Aorta (tissue), 5 donors: ENCODE measurements at places on chromosomes 16 and 17. TPM values are rescaled to one million over a fixed set of nuclear protein-coding genes. Genes with fewer than 3 reads are reported as not detected.

- DNase-seq, result no peak
Observed at GRCh38 chr16:85314512-85314971, 202.3 kb upstream of the CIBAR2 start.

DNA sequence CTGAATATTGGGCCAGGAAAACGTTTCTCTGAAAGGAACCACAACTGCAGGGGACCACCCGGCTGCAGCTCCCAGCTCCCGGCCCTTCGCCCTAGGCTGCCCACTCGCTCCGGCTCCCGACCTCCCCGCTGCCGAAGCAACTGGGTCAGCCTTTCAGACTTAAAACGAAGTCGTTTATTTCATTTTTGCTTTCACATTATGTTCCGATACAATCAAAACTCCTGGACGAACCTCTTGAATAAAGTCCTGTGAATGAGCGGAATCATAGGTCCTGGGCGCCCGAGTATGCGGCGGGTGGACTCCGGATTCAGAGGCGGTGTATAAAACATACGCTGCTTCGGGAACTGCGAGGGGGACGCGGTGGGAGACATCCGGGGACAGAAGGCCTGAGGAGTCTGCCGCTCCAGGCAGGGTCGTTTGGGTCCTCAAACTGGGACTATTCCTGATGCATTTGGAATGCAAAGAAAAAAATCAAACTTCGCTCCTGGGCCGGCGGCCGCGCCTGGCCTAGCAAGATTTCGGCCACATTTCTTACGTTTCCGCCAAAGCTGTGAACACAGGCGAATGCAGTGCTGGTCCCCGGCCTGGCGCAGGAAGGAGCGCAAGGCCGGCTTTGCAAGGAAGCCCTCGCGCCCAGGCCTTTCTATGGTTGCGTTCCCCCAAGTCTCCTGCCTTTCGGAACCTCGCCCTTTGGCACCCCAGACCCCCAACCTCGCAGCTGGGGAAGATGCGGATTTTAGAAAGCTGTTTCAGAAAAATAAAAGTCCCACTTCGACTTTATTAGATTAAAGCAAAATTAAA lies 3.7 kb downstream of the CBLN1 start:
- no peak for DNase-seq

DNA sequence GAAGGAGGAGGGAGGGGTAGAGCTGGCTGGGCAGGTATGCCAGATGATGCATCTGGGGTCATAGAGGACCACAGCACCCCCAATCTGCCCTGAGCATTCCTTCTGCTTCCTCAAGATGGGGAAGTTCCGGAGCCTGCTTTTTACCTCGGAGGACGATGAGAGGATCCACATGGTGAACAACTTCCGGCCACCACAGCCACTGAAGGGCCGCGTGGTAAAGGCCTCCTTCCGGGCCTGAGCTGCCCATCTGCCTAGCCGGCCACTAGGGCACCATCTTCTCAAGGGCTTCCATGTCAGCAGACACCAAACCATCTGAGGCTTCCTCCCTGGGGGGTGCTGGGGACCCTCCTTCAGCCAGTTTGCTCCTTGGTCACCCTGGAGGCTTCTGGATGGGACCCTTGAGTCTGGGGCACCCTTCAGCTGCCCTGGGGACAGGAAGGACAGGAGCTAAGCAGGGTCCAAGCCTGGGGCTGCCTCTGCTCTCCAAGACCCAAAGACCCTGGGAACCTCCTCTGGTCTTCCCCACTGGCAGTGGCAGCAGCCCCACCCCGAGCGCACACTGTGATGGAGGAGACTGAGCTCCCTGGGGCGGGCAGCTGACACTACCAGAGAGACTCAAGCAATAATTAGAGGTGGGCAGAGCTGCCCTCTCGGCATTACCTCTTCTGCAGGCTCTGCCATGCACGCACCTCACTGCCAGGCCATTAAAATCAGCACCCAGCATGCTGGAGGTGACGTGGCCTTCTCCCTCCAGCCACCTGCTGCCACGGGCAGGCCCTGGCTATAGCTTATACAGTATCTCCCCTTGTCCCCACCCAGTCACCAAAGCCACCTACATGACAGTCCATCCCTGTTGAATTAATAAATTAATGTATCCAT lies 9.3 kb downstream of the CA7 start:
- peak; percentile 45 for DNase-seq

- DNase-seq, result no peak
Observed at GRCh38 chr16:35691057-35691456, 2231.6 kb downstream of the TP53TG3F start.

DNA sequence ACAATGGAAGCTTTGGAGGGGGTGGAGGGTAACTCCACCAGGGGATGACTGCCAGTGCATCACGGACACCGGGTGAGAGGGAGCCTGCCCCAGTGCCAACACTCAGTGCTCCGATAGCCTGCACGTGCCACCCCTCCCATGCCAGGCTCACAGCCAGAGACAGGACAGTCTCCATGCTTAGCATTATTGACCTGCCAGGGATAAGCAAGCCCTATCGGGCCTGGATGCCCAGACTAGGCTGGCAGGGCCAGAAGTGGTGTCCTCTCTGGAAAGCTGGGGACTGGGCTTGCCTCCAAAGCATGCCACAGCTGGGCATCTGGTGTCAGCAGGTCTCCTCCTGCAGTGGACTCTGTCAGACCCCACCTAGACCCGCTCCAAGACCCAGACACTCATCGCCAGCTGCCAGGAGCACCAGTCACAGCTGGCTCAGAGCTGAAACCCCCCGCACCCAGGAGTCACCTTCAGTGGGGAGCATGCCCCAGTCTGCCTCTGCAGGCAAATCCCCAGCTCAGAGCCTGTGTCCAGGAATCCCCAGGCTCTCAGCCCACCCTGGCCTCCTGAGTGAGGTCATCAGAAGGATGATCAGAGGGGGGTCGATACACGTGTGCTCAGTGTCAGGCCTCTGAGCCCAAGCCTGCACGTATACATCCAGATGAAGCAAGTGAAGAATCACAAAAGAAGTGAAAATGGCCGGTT lies 1.8 kb upstream of the RHBDF1 start:
- no peak for DNase-seq

DNA sequence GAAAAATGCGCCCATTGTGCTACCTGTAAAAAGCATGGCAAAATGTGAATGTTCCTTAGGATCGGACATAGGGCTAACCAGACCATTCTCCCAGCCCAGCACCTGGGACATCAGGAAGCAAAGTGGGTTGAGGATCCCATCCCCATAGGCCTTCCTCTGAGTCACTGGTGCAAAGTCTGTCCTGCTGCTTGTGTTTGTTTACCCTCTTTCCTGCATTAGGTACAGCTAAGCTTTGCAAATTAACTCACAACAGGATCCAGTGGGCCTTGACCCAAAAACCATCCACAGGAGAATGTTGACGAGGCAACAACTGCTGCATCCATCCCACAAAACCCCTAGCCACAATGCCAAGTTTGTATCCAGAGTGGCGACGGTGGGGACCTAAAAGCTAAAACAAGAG lies 106.2 kb downstream of the GRIN2A start:
- no peak for DNase-seq

GRCh38 chr17:17672453-17673368 lies 8.5 kb upstream of the RAI1 start:
- DNase-seq, result no peak

DNA sequence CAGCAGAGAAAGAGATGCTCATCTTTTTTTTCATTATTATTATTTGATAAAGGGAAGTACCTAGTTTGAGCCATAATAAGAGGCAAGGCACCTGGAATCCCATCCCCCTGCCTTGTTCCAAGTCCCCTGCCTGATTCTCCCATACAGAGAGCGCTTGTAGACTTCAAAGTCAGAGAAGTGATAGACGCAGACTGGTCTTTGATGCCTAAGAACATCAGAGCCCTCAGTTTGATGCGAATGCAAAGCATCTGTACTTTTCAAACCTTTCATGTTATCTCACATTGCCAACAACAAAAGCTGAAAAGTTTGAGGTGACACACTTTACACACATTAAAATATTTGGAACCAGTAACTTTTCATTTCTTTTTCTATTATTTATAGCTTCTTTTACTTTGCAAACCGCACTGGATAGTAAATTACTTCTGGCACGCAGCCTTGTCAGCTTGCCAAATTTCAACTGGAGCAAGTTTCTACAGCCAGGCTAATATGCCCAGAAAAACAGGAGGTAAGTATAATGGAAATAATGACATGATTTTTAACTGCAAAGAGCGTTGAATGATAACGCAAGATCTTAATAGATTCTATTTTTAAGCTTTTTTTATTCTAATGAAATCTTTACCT lies 5.9 kb upstream of the UTP6 start:
- DNase-seq, result no peak

DNA sequence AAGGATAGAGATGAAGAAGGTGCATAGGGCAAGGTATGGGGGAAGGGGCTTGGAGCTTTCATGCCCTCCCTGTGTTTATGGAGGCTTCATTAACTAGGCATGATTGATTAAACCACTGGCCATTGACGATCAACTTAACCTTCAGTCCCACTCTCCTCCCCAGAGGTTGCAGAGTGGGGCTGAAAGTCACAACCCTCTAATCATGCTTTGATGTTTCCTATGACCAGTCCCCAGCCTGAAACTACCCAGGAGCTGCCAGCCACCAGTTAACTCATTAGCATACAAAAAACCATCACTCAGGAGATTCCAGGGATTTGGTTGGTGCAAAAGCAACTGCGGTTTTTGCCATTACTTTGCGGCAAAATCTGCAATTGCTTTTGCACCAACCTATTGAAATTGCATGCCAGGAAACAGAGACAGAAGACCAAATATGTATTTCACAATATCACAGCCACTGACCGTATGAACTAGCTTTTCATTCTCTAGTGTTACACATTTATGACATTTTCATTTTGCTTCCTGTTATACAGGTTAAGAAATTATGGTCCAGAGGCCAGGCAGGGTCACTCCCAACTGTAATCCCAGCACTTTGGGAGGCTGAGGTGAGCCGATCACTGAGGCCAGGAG lies 5.4 kb downstream of the GFOD2 start:
- no peak for DNase-seq

GRCh38 chr16:58249388-58249779 lies 45.4 kb downstream of the PRSS54 start:
- no peak for DNase-seq

GRCh38 chr17:38926293-38927070 lies 1.1 kb downstream of the LASP1NB start:
- no peak for DNase-seq

- DNase-seq, result no peak
Observed at GRCh38 chr16:66116163-66117002, 250.1 kb upstream of the CDH5 start.

DNA sequence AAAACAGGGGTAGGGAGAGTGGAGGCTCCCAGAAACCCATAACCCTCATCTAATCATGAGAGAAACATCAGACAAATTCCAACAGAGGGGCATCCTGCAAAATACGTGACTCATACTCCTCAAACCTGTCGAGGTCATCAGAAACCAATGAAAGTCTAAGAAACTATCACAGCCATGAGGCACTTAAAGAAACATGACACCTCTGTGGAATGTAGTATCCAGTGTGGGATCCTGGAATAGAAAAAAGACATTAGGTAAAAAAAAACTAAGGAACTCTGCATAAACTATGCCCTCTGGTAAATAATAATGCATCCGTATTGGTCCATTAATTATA lies 16.4 kb downstream of the CDH5 start:
- no peak for DNase-seq

- DNase-seq, result no peak
Observed at GRCh38 chr17:56478836-56479447, 114.6 kb upstream of the NOG start.

GRCh38 chr16:86681757-86682106 lies 103.4 kb downstream of the FOXL1 start:
- no peak for DNase-seq

DNA sequence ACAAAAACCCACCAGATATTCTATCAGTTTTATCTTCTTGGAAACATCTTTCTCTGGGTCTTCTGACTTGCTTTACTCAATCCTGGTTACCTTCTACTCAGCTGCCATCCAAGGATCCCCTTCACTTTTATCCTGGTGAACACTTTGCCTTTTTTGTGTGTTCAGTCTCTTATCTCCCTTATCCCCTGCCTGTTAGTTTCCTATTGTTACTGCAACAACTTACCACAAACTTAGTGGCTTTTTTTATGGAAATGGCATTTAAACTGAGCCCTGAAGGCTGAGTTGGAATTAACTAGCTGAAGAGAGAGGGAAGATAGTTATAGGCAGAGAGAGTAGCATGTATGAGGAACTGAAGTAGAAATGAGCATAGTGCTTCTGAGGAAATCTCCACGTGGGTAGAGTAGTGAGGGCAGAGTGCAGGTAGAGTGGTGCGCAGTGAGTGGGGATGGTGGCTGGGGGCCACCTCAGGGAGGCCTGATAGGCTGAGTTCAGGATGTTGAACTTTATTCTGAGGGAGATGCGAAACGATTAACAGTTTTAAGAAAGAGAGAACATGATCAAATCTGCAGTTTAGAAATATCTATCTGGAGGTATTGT lies 26.3 kb downstream of the TANGO6 start:
- DNase-seq, result no peak

- DNase-seq, result no peak
Observed at GRCh38 chr17:10139577-10139976, 58.8 kb downstream of the GAS7 start.

- peak; percentile 62 for DNase-seq
Observed at GRCh38 chr17:59423137-59423724, 91.8 kb downstream of the YPEL2 start.

- DNase-seq, result no peak
Observed at GRCh38 chr17:68221786-68222185, 26.1 kb upstream of the AMZ2 start.

- DNase-seq, result no peak
Observed at GRCh38 chr16:75860326-75861053, 134.2 kb upstream of the CPHXL start.

GRCh38 chr16:27728691-27729090 lies 178.7 kb downstream of the KATNIP start:
- DNase-seq, result no peak

GRCh38 chr17:43879723-43880419 lies 27.5 kb downstream of the MPP2 start:
- DNase-seq, result no peak

DNA sequence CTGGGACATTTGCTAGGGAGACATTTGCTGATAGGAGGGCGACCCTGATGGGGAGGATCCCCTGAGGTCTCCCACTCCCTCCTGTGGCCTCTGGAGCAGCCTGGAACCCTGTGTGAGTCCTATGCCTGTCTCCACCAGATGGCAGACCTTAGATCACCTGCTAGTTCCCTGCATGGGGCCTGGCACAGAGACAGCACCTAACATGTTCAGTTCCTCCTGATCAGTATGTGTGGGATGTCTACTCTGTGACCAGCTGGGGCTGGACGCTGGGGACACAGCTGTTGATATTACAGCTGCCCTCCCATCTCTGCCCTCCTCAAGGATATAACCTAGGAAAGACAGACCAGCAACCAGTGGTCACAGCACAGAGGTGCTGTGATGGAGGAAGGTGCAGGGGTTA lies 1.1 kb upstream of the ADCY7 start:
- peak; percentile 56 for DNase-seq

Gene TMC8
- total RNA-seq, result 14.4 TPM

Gene ALOXE3
- not detected for total RNA-seq

Gene CASKIN2
- total RNA-seq, result 63.4 TPM

Gene KRT36
- not detected for total RNA-seq

Gene CD68
- 111 TPM for total RNA-seq

Gene SLFN13
- total RNA-seq, result 31.0 TPM

Gene SALL1
- total RNA-seq, result not detected

Gene KRTAP4-5
- not detected for total RNA-seq
